ENCODE measurements at places on chromosomes 12 and 14.

- no peaks in the 10 kb centered on the region for H3K4me1 ChIP-seq
- H3K27ac ChIP-seq = no peak overlapping the region
- H3K27me3 ChIP-seq = no peaks in the 10 kb centered on the region
- H3K36me3 ChIP-seq = no peaks in the 10 kb centered on the region
- DNase-seq = no peak
These were observed 148.8 kb downstream of the ADGRD1 start for GRCh38 chr12:131102493-131102931.

GRCh38 chr12:94983321-94983720 is 20.2 kb downstream of the NDUFA12 start:
- no peaks in the 10 kb centered on the region for H3K27me3 ChIP-seq
- DNase-seq = no peak
- no peak overlapping the region for H3K4me3 ChIP-seq
- no peaks in the 10 kb centered on the region for H3K36me3 ChIP-seq
- no peak overlapping the region for H3K27ac ChIP-seq
- H3K4me1 ChIP-seq = 0 out of 2 replicates have a peak, but pooled peaks cover 6% of the 10 kb centered on the region

DNA sequence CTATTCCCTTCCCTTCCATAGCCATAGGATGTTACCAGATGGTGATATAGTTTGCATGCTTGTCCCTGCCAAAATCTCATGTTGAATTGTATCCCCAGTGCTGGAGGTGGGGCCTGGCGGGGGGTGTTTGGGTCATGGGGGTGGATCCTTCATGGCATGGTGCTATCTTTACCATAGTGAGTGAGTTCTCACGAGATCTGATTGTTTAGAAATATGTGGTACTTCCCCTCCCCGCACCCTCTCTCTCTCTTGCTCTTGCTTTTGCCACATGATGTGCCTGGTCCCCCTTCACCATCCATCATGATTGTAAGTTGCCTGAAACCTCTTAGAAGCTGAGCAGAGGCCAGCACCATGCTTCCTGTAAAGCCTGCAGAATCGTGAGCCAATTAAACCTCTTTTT is 181.3 kb downstream of the CAND1 start:
- DNase-seq = no peak
- H3K36me3 ChIP-seq = no peaks in the 10 kb centered on the region
- H3K4me3 ChIP-seq = no peak overlapping the region
- no peak overlapping the region for H3K27ac ChIP-seq
- no peaks in the 10 kb centered on the region for H3K27me3 ChIP-seq
- no peaks in the 10 kb centered on the region for H3K4me1 ChIP-seq

DNA sequence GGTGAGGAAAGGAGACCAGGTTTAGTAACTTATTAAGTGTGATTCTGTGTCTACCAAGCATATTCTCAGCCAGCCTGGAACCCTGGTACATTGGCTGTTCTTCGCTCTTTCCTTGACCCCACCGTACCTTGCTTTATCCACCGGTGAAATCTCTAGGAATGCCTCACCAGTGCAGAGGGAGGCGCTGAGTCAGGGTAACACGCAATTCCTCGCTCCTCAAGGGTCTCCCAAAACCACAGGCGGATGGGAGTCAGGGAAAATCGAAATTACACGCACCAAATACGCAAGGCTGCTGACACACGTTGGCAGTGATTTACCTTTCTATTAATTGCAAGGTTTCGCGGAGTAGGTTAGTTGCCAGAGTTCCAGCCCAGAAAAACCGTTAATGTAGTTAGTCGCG is 845 bp downstream of the L3HYPDH start:
- peaks cover 9% of the 10 kb centered on the region for H3K4me1 ChIP-seq
- H3K4me3 ChIP-seq = peak overlapping the region; percentile 80
- no peaks in the 10 kb centered on the region for H3K27me3 ChIP-seq
- no peak for DNase-seq
- H3K36me3 ChIP-seq = peaks cover 10% of the 10 kb centered on the region
- H3K27ac ChIP-seq = no peak overlapping the region

DNA sequence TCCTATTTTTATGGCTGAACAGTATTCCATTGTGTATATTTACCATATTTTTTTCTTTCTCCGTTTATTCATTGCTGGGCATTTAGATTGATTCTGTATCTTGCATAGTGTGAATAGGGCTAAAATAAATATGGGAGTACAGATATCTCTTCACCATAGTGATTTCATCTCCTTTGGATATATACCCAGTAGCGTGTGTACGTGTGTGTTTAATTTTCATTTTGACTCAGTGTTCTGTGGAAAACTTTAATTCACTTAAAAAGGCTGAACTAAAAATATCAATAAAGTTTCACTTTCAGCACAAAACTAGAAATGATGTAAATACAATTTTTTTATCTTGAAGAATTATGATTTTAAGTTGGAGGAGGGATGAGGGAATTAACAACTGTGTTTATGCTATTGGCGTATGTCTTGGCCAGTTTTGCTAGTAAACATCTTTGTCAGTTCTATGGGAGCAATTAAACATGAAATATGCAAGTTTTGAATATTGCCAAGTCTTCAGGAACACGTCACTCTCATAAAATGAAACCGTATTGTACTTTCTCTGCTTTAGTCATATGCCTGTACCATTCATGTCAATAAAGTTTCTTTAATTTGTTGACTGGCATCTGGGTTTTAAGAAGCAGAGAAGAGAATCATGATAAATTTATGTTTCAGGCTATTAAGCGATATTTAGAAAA is 99.8 kb downstream of the PTGER2 start:
- DNase-seq = no peak
- H3K27me3 ChIP-seq = no peaks in the 10 kb centered on the region
- no peaks in the 10 kb centered on the region for H3K4me1 ChIP-seq
- no peak overlapping the region for H3K4me3 ChIP-seq
- H3K36me3 ChIP-seq = no peaks in the 10 kb centered on the region

DNA sequence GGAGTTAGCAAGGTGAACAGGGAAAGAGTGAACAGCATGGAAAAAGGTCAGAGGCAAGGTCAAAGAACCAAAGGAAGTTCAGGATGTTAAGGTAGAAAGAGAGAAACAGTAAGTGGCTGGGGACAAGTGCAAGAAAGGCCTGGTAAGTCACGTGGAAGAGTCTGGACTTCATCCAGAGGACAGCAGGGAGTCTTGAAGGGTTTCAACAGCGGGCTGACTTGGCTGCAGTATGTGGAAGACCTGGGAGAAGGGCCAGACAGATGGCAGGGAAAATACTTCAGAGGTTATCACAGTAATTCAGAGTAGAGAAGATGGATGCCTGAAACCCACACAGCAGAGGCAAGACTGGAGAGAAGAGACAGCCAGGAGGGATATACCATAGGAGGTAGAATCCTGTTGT is 34.0 kb downstream of the CIT start:
- H3K4me1 ChIP-seq = no peaks in the 10 kb centered on the region
- H3K27me3 ChIP-seq = no peaks in the 10 kb centered on the region
- peaks cover 3% of the 10 kb centered on the region for H3K36me3 ChIP-seq
- no peak for DNase-seq
- no peak overlapping the region for H3K4me3 ChIP-seq
- no peak overlapping the region for H3K27ac ChIP-seq

- no peaks in the 10 kb centered on the region for H3K4me1 ChIP-seq
- no peaks in the 10 kb centered on the region for H3K36me3 ChIP-seq
- no peaks in the 10 kb centered on the region for H3K27me3 ChIP-seq
These were observed 2.3 kb downstream of the PIWIL1 start for GRCh38 chr12:130339951-130340350.

GRCh38 chr12:25482625-25483024 is 70.5 kb downstream of the LMNTD1 start:
- H3K27me3 ChIP-seq = no peaks in the 10 kb centered on the region
- H3K4me1 ChIP-seq = no peaks in the 10 kb centered on the region
- H3K36me3 ChIP-seq = no peaks in the 10 kb centered on the region
- DNase-seq = no peak
- H3K27ac ChIP-seq = no peak overlapping the region

GRCh38 chr12:90216815-90217214 is 508.2 kb upstream of the ATP2B1 start:
- H3K27ac ChIP-seq = no peak overlapping the region
- no peak overlapping the region for H3K4me3 ChIP-seq
- H3K36me3 ChIP-seq = no peaks in the 10 kb centered on the region

DNA sequence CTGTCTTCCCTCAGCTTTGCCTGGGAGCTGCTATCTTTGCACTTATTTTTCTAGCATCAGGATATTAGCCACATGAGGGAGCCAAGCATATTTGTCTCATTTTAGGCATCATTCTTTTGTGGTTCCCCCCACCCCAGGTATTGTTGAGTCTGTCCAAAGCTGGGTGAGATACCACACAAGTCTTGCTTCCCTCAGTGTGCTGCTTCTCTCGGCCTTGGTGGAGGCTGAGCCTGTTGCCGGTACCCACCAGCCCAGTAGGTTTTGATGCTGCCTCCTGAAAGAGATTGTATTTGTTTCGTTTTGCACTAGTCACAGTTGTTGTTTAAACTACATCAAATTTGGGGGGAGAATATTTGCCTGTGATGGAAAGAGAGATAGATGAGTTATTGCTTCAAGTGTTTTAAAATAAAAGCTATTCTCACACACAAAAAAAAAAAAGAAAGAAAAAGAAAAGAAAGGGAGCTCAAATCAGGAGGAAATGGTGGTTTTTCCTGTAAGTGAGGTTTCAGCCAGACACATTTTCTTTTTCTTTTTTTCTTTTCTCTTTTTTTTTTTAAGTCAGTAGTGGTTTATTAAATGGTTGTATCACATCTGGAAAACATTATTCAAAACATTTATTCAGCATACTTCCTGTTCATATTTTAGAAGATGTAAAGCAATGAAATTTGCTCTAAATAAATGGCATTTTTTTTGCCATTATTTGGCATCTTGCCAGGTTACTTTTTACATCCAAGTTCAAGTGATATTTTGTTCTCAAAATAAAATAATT is 58.5 kb downstream of the SLC4A8 start:
- H3K4me1 ChIP-seq = no peaks in the 10 kb centered on the region
- no peaks in the 10 kb centered on the region for H3K27me3 ChIP-seq
- no peak overlapping the region for H3K4me3 ChIP-seq
- no peaks in the 10 kb centered on the region for H3K36me3 ChIP-seq
- no peak overlapping the region for H3K27ac ChIP-seq

DNA sequence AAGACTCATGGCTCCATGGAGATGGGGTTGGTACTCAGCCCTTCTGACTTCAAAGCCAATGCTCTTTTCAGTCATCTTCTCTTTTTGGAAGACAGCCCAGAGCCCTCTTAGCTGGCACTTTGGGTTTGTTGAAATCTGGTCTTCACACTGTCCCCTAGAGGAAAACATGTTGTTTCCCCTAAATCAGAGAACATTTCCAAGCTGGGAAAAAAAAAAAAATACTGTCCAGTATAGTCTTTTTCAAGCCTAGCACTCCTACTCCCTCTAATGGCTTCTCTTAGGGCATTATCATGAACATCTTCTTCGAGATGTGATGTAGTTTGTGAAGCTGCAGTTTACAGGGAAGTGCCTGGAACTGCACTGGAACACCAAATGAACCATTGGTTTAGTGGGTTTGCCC is 3.0 kb upstream of the ZC3H14 start:
- no peaks in the 10 kb centered on the region for H3K36me3 ChIP-seq
- H3K27ac ChIP-seq = no peak overlapping the region
- peaks cover 29% of the 10 kb centered on the region for H3K4me1 ChIP-seq
- DNase-seq = peak; percentile 43

GRCh38 chr12:3307389-3307788 is 183.6 kb upstream of the PRMT8 start:
- DNase-seq = no peak
- no peaks in the 10 kb centered on the region for H3K4me1 ChIP-seq
- H3K4me3 ChIP-seq = no peak overlapping the region
- H3K27ac ChIP-seq = no peak overlapping the region

DNA sequence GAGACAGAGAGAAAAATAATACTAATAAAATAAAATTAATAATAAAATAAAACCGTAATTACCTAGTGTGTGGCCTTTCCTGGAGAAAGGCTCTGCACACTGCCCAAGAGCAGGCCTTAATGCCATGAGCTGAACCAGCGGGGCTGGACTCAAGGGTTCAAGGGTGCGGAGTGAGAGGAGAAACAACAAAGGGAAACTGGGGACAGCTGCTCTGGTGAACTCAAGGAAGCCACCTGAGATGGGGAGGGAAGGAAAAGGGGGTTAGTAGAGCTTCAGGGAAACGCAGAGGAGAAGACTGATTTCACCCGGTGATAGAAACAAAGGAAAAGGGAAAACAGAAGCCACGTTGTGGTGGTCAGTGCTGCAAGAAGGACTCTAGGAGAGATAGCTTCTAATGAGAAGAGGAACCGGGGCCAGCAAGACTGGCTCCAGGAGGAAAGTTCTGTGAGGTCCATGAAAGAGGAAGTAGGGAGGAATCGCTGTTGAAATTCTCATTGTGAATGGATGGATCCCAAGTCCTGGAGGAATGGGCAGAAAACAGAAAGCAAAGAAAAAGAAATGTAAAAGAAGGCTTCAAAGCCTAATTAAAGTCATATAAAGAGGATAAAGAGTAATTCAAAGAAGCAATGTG is 48.3 kb upstream of the BCL2L14 start:
- no peak overlapping the region for H3K4me3 ChIP-seq
- DNase-seq = no peak
- H3K27ac ChIP-seq = no peak overlapping the region
- no peaks in the 10 kb centered on the region for H3K36me3 ChIP-seq

- H3K4me3 ChIP-seq = no peak overlapping the region
- peaks cover 4% of the 10 kb centered on the region for H3K4me1 ChIP-seq
- no peak overlapping the region for H3K27ac ChIP-seq
- H3K36me3 ChIP-seq = no peaks in the 10 kb centered on the region
These were observed 98.9 kb downstream of the DENND5B start for GRCh38 chr12:31491841-31492598.

DNA sequence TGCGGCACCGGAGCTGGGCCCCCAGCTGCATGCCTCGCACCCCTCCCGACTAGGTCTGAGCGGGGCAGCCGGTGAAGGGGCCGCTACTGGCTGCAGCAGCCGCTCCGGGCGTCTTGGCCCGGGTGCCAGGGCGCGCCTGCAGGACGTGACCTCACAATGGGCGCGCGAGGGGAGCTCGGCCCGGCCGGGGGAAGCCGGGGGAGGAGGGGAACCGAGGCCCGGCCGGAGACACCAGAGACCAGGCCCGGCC is 353 bp downstream of the BAG5 start:
- peak overlapping the region; percentile 91 for H3K27ac ChIP-seq
- H3K27me3 ChIP-seq = no peaks in the 10 kb centered on the region
- H3K36me3 ChIP-seq = peaks cover 15% of the 10 kb centered on the region
- DNase-seq = peak; percentile 65
- H3K4me3 ChIP-seq = peak overlapping the region; percentile 100

DNA sequence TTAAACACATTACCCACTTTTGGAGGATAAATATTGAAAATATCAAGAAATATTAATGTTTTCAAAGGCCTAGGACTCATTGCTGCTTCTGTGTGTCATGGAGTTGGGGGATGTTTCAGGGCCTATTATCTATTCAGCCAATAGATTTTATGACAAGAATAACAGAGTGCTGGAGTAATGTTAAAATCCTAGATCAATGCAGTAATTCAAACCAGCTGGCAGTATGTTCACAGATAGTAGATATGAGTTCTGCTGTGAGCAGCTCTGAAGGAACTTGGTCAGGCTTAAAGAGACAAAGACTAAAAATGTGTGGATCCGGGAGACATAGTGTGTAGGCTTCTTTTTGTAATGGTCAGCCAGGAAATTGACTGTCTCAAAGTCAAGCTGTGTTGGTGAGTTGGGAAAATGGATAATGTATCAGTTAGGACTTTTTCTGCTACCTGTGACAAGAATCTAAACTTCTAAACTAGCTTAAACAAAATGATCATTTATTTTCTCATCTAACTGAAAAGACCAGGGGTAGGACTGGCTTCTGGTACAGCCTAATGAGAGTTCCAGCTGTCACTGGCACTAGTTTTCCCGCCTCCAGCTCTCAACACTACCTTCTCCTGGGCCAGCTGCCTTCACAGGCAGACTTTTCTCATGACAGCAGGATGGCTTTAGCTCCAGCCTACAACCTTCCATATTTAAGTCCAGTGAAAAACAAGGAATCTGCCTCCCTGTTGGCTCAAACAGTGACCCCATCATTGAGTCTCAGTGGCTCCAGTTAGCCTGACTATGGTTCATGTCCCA is 16.3 kb upstream of the POLR3B start:
- no peaks in the 10 kb centered on the region for H3K4me1 ChIP-seq
- no peaks in the 10 kb centered on the region for H3K36me3 ChIP-seq
- DNase-seq = no peak
- H3K27me3 ChIP-seq = no peaks in the 10 kb centered on the region
- no peak overlapping the region for H3K27ac ChIP-seq
